Activated CD4-positive, alpha-beta T cell treated with anti-CD3 and anti-CD28 coated beads, Interleukin-2, amount 50 U/mL, for 4 hours (primary cell): ENCODE measurements at places on chromosomes 4 and X.
A peak's percentile ranks its signal among the peaks of the same experiment; 100 is the strongest.

- no peak for DNase-seq
Observed at GRCh38 chrX:100643956-100644860, at the start of gene SRPX2. SRPX2 (plus strand) TSS chrX:100644199; CDS start chrX:100646323, 2,124 bp downstream.

- DNase-seq: no peak
Observed at GRCh38 chr4:185713272-185713671, 98.7 kb downstream of the SORBS2 start.

DNA sequence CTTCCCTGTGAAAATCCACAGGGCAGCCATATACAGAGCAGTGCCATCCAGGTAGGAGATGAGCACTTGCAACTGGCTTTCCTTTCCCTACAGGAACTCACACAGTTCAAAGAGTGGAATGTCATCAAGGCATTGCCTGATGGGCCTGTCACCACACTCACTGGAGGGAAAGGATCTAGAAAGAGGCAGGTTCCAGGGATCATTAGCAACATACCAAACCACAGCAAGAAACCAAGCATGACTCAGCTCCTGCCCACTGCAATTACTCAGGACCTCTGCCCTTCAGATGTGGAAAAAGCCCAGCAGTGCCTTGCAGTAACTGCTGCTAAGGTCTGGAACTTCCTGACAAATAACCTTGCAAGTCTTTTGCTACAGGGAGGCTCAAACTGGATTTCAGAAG is 101.2 kb downstream of the ZNF674 start:
- no peak for DNase-seq

DNA sequence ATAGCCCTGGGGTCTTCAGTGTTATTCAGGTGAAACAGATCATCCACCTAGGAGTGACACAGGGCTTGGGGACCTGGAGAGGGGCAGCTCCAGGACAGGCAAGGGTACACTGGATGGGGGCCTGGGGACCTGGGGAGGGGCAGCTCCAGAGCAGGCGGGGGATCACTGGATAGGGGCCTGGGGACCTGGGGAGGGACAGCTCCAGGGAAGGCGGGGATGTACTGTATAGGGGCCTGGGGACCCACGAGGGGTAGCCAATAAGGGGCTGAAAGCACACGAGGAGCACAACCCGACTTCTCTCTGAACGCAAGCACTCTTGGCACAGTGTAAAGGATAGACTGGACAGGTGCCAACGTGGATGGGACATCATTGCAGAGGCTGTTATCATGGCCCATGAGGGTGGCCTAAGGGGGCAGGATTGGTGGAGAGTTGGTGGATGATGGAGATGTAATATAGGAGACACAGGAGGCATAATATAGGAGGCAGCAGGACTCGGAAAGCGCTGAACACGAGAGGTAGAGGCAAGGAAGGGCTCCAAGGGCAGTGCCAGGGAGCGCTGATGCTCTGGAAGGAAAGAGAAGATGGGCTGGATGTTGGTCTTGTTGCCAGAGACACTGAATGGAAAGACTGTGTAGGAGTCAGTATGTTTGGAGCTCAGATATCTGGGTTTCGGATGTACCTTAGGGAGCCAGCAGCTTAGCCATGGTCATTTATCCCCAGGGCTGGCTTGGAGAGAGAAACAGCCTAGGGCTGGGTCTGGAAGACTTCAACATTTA is 37.9 kb upstream of the FGFBP2 start:
- DNase-seq: no peak

DNA sequence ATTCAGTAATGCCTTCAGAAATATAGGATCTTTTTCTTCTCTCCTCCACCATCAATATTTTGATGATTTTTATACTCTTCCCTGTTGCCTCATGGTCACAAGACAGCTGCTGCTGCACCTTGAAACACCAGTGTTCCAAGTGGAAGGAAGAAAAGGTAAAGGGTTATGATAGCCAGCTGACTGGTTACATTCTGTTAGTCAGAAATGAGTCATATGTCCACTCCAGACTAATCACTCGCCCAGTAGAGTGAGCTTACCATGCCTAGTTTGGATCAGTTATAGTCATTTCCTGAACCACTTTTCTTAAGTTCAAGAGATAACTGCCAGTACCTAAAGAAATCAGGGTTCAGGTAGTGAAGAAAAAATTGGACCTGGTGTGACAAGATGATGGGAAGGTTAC is 532.3 kb upstream of the SMIM31 start:
- no peak for DNase-seq

DNA sequence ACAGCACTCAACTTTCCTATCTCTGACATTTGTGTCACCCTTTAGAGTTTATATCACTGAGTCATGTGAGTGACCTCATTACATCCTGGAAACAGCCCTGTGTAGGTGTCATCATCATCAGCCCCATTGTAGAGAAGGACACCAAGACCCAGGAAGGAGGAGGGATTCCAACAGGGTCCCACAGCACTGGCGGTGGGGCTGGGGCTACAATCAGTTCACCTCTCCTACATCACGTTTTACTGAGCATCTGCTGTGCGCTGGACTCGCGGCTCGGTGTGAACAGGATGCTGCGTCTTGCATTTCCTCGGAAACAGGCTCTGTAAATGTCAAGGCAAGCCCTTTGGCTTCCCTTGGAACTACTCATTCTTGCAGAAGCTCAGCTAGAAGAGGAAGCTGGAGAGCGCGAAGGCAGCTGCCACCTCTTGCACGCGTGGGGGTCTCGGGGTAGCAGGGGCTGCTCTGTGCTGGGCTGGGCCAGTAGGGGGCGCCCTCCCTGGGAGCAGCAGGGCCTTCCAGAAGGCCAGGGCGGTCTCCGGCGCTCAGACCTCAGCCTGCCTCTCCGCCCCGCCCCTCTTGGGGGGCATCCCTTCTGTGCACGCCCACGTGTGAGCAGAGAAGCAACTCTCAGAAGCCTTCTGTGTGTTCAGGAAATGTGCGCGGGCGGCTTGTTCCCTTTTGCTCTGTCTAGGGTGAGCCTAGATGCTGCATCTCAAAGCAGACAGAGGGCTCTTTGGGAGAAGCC is 29.0 kb downstream of the REELD1 start:
- DNase-seq: peak; percentile 36

DNA sequence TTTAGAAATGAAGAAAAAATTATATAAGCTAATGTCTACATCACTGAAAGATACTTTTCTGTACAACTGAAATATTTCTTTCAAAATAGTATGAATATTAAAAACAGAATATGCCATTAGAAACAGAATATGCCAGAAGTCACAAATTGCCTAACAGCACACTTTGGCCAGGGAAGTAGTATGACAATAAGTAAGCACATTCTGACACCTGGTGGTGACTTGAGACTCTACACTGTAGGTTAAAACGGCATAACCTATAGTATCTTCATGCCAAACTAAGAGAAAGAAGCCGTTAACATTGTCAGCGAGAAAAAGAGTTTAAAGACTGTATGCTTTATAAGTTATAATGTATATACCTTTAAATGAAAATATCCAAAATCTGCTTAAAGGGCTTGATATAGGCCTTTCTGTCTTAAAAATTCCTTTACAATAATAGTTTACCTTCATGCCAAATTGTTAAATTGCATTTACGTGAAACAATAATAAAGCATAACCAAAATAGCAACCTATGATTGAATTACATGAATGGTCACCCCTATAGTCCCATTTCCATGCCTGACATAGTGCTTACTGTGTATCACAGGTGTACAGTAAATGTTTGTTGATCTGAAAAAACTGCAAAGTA is 32.8 kb downstream of the FAM13A start:
- DNase-seq: peak; percentile 39

DNA sequence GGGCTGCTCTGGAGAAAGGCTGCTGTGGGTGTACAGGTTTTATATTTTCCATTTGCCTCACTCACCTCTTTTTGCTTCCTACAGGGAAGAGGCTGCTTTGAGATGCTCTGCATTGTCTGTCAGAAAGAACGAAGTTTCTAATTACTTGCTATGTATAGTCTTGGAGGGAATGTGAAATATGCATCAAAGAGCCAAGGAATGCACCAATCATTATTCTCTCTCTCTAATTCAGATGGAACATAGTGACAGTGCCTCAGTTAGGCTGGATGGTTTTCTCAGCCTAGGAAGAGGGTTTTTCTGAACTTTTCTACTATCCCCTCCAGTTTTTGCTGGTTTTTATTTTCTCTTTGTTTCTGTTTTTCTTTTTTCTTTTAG is 106.8 kb upstream of the SLC4A4 start:
- DNase-seq: no peak

GRCh38 chr4:48654015-48654664 is 125.9 kb downstream of the FRYL start:
- no peak for DNase-seq

- DNase-seq: no peak
Observed at GRCh38 chrX:95029571-95029970, 1355.6 kb downstream of the FAM133A start.

- DNase-seq: no peak
Observed at GRCh38 chrX:148871422-148872160, 371.2 kb downstream of the AFF2 start.

GRCh38 chr4:155515444-155516075 is 138.8 kb upstream of the MAP9 start:
- no peak for DNase-seq
